ENCODE measurements at places on chromosomes 16 and 17. TPM values are rescaled to one million over a fixed set of nuclear protein-coding genes. Genes with fewer than 3 reads are reported as not detected.

Gene TP53
- 51.2 TPM for total RNA-seq

GRCh38 chr16:81678326-81679095 lies 100.6 kb upstream of the PLCG2 start:
- DNase-seq: peak; percentile 68

GRCh38 chr16:56368545-56368944 lies 56.8 kb downstream of the AMFR start:
- DNase-seq: no peak

- peak; percentile 70 for DNase-seq
These were observed 8.0 kb downstream of the FLYWCH1 start for GRCh38 chr16:2919511-2920255.

GRCh38 chr17:57718878-57719277 lies 26.2 kb downstream of the CCDC182 start:
- no peak for DNase-seq

GRCh38 chr16:58040945-58041627 lies 15.5 kb downstream of the MMP15 start:
- DNase-seq: no peak

DNA sequence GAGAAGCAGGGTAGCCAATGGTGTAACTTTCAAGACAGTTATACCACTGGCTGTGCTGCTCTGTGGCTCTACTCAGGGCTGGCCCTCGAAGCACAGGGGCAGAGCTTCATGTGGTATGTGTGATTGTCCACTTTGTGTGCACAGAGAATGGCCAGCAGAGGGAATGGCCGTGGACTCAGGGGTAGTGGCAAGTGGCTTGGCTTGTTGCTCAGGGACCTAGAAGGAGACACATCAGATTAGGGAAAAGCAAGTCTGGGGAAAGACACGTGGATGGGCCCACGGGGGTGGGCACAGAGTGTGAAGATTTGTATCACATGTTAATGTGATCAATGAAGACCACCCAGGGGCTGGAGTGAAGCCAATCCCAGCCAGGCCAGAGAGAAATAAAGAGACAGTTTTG lies 20.0 kb upstream of the XYLT2 start:
- no peak for DNase-seq

DNA sequence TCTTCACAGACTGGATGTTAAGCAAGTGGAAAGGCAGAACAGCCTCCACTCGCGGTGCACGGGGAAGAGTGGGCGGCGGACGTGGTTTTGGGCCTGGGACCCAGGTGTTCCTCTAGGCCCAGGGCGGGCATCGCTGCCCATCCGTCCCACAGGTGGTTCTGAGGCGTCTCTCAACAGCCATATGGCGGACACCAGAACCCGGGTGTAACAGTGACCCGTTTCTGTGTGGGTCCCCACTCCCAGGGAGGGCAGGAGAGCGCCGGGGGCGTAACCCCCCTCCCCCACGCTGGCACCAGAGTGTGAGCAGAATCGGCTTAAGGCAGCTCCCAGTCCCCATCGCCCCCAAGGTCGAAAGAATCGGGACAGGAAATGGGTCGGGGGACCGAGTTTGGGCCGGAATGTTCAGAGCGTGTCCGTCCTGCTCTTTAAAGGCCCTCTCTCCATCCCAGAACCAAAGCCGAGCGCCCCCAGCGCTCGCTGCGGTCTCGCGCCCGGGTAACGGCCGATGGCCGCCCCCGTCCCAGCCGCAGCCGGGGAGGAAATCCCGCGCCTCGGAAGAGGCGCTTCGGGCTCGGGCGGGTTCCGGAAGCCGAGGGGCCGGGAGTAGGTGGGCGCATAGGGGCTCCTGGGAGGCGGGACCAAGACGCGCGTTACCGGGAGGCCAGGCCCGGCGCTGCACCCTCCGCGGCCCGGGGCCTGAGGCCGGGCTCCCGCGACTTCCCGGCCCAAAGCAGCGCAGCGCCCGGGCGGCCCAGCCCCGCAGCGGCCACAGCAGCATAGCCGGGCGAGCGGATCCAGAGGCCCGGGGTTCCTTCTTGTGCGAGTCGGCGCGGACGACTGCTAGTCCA lies at the start of gene TK2:
TSS of gene TK2 (minus strand) at position 839 of the 848 bp plus-strand sequence. CDS start at position 778, 61 bp downstream.
- DNase-seq: peak; percentile 63

Gene ODAD4
- total RNA-seq: 0.25 TPM

Gene NTN1
- 1.0 TPM for total RNA-seq

- peak; percentile 42 for DNase-seq
These were observed 48.3 kb downstream of the TBC1D16 start for GRCh38 chr17:79987187-79987934.

Measured in dermis microvascular lymphatic vessel endothelial cell (primary cell).